ENCODE measurements at places on chromosomes 3 and 15.

GRCh38 chr15:64412216-64412615 is 24.6 kb downstream of the TRIP4 start:
- DNase-seq = no peak

- peak; percentile 87 for DNase-seq
These were observed at the start of gene TCF12 for GRCh38 chr15:56918046-56918938. TSS of gene TCF12 (plus strand) at chr15:56918644. CDS start at chr15:56919914, 1,270 bp downstream.

DNA sequence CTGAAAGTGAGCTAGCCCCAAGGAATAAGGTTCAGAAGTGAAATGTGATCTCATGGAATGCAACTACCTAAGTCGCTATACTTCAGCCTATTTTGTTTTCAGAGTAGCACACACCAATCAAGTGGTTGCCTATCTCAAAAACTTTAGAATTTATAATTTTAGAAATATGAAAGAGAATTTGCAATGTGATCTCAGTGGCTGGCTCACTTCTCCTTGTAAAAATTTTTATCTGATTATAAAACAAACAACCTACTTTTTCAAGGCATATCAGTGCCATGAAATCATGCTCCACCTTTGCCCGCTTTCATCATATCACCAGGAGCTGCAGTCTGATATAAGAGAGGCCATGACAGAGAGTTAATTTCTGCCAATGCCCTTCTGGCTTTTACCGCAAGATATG is 47.3 kb downstream of the CLDN11 start:
- no peak for DNase-seq

GRCh38 chr15:71272932-71273331 is 157.7 kb downstream of the THSD4 start:
- no peak for DNase-seq

DNA sequence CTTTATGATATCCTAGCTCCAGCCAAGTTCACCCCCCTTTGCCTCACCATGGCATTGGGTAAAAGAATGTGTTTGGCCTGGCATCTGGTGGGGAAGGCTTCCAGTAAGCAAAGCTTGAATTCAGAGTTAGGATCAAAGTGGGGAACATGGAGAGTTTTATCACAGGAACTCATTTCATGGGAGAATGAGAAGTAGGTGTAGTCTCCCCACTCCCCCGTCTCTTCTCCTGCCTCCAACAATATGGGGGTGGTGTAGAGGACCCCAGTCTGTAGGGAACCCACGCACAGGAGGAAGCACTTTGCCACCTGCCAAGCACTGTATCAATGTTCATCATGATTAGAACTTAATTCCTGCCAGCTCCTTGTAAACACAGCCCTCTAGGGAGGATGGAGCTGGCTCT is 200.5 kb downstream of the UACA start:
- DNase-seq = no peak

DNA sequence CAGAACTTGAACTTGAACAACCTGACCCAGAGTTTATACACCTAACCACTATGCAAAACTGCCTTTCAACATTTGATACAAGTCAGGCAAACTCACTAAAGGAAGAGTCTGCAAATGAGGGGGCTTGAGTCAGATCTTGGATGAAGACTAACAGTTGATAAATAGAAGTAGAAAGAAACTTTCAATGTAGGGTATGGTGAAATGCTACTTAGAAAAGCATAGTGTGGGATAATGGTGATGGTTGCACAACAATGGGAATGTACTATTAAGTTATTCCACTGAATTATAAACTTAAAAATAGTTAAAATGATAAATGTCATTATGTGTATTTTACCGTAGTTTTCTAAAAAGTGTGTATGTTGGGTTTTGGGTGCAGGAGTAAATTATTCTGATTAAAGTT is 19.7 kb upstream of the ZNF280D start:
- DNase-seq = no peak

DNA sequence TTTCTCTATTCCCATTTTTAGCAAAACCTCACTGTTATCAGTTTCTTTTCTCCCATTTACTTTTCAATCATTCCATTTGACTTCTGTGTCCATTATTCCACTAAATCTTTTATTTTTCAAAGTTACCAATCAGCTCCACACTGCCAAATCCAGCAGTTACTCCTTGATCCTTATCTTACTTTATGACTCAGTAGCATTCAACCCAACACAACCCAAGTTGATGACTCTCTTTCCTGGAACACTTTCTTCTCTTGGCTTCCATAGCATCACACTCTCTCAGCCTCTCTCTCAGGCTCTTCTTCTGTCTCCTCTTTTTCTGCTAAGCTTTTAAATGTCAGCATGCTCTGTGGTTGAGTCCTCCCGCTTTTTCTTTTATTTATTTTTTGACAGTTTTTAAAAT is 36.3 kb downstream of the RASGRP1 start:
- DNase-seq = no peak

DNA sequence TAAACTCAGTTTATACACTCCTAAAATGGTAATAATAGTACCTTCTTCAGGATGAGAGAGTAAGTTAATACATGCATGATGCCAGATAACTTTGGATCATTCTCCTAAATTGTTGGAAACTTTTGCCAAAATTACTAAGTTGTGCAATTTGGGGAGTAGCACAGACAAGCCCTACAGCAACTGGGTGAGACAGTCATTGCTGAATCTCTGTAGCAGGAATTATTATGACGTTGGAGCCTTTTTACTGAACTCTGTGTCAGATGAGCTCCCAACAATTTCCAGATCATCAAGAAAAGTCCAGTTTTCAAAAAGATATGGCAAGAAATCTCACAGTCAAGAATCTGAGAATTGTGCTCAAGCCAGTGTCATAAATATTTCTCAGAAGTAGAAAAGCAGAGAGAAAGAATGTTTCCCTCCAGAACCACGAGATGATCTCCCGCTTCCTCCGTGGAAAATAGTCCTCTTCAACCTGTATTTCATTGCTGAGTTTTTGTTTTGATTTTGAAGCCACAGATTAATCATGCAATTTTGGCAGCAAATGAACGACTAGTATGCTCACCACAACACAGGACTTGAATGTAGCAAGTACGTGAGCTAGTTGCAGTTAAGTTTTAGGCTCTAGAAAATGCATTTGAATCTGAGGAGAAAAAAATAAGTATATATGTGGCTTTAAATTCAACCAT is 485.4 kb downstream of the CNTN6 start:
- DNase-seq = no peak

GRCh38 chr3:12268049-12268735 is 20.7 kb upstream of the PPARG start:
- DNase-seq = no peak

- DNase-seq = no peak
These were observed 843.9 kb downstream of the TUSC7 start for GRCh38 chr3:117553461-117553860.

- peak; percentile 23 for DNase-seq
These were observed 64.5 kb downstream of the KLHL25 start for GRCh38 chr15:85730001-85730820.

GRCh38 chr3:104214277-104214676 is 1152.4 kb upstream of the ALCAM start:
- no peak for DNase-seq

GRCh38 chr3:73685061-73685460 is 60.3 kb upstream of the PDZRN3 start:
- no peak for DNase-seq

- no peak for DNase-seq
These were observed 954.5 kb downstream of the ZPLD1 start for GRCh38 chr3:103389356-103389755.

- no peak for DNase-seq
These were observed 7.7 kb downstream of the PLSCR1 start for GRCh38 chr3:146536681-146537080.

DNA sequence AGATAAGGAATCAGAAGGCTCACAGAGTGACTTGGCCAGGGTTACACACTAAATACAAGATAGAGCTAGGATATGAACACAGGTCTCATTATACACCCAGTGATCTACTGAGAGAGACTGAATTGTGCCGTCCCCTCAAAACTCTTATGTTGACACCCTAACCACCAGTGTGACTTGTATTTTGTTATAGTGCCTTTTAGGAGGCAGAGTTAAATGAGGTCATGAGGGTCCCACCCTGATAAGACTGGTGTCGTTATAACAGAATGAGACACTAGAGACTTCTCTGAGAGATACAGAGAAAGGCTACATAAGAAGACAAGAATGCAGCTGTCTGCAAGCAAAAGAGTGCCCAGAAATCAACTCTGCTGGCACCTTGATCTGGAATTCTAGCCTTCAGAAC is 12.6 kb downstream of the KPNA1 start:
- no peak for DNase-seq

- no peak for DNase-seq
These were observed 385.0 kb upstream of the C2CD4B start for GRCh38 chr15:62550106-62550505.

GRCh38 chr3:183313351-183313750 is 60.3 kb downstream of the B3GNT5 start:
- no peak for DNase-seq

DNA sequence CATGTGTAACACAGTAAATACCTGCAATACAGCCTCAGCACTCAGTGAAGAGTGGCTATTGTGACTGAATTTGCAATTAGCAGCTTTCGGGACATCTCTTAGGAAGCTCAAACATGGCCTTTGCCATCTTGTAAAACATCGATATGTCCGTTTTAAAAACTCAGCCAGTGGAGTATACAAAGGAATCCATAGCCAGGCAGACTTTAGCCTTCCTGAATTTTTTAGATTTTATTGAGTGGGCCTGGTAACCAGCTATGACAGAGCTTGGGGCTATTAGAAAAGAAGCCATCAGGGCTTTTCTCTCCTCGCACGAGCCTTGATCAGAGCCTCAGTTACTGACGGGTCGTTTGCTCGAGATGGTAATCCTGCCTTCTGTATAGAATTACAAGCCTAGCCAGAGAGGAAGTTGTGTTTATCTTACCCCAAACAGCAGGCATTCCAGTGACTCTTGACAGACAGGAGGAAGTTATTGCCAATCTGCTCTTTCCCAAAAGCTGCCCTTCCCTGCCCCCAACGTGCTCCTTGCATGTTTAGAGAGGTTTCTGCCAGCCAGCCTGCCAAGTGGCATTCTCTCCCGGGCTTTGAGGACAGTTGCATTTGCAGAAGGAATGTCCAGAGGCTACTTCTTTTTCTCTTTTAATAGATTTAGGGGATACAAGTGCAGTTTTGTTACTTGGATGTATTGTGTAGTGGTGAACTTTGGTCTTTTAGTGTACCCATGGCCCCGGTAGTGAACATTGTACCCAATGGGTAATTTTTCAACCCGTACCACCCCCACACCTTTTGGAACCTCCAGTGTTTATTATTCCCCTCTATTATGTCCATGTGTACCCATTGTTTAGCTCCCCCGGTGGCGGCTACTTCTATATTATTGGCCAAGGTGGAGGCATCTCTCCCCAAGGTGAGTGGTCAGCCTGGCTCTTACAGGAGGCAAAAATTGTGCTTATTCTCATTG is 40.6 kb downstream of the ITPR1 start:
- no peak for DNase-seq

DNA sequence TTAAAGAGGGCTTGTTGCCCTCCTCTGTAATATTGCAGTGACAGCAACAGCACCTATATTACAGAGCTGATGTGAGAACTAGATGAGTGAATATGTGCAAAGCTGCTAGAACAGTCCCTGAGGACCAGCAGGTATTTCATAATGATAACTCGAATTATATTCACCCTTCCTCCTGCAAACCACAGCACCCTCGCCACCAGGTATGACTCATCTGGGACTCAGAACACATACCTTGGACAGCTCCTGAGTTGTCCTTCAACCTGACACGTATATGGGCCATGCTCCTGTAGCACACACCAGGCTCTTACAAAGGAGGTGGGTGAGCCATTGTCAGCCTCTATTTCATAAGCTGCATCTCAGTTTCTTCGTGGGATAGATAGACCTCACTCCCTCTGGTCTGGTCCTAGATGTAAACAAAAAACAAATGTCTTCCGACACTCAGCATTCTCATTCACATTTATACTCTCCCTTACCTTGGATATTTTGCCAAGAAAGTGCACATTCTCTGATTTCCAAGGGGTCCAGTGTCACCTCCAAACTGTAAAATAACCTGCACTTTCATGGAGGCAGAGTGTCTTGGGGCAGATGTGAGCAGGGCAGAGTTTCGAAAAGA is 124.5 kb downstream of the TLE3 start:
- DNase-seq = peak; percentile 11

- DNase-seq = no peak
These were observed 10.2 kb downstream of the GCSAM start for GRCh38 chr3:112122870-112123269.

- no peak for DNase-seq
These were observed 53.2 kb downstream of the MEF2A start for GRCh38 chr15:99618941-99619411.

DNA sequence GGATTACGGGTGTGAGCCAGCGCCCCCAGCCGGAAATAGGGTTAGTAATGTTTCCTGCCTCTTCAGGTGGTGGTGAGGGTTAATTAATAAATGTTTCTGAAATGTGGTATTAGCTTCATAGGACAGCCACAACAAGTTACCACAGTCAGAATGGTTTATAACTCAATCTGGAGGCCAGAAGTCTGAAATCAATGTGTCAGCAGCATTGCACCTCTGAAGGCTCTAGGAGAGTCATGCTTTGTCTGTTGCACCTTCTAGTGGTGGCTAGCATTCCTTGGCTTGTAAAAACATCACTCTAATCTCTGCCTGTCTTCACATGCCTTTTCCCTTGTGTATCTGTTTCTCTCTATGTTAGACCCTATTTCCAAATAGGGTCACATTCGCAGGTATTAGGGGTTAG is 7.8 kb upstream of the RPSA start:
- no peak for DNase-seq

DNA sequence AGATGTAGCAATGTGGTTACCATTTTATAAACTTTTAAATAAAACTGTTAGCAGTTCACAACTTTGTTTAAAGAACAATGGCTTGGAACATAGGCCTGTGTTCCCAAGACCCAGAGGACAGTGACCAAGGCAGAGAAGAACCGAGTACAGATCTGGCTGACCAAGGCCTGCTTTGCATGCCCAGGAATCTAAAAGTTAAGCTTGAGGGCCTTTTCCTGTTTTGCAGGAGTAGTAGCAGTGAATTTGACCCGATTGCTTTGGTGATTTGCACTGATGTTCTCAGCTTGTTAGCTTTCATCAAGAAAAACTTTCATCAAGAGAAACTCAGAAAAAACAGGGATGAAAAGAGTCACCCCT is 9.9 kb downstream of the FILIP1L start:
- DNase-seq = no peak

DNA sequence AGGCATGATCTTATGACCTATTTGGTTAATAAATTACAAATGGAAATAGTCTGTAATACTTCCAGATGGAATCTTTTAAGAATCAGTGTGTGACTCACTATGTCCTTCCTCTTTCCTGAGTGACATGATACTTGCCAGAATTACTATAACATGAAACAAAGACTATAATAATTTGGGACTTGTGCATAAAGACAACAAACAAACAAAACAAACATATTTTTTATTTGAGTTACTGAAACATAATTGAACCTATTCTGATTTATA is 1268.1 kb downstream of the OTOL1 start:
- DNase-seq = no peak

- DNase-seq = peak; percentile 11
These were observed 631 bp downstream of the UBR1 start for GRCh38 chr15:43105077-43105736.

- no peak for DNase-seq
These were observed 251.6 kb upstream of the ZPLD1 start for GRCh38 chr3:102183186-102183585.

- DNase-seq = no peak
These were observed 21.8 kb upstream of the CLDN16 start for GRCh38 chr3:190366133-190366532.

GRCh38 chr15:89028036-89028435 is 60.2 kb upstream of the ABHD2 start:
- DNase-seq = no peak

Measured in activated T-helper 1 cell treated with anti-CD3 and anti-CD28 coated beads, Interleukin-12 subunit alpha, Interleukin-12 subunit beta, Interleukin-2, Interleukin-4 antibody, amounts not matched to agents 30 ng/mL and 10 ng/mL and 1 ng/mL, durations not matched to agents 14 hours and 24 hours and 36 hours (primary cell).